ENCODE measurements at places on chromosomes 1 and 21.
A peak's percentile ranks its signal among the peaks of the same experiment; 100 is the strongest.

DNA sequence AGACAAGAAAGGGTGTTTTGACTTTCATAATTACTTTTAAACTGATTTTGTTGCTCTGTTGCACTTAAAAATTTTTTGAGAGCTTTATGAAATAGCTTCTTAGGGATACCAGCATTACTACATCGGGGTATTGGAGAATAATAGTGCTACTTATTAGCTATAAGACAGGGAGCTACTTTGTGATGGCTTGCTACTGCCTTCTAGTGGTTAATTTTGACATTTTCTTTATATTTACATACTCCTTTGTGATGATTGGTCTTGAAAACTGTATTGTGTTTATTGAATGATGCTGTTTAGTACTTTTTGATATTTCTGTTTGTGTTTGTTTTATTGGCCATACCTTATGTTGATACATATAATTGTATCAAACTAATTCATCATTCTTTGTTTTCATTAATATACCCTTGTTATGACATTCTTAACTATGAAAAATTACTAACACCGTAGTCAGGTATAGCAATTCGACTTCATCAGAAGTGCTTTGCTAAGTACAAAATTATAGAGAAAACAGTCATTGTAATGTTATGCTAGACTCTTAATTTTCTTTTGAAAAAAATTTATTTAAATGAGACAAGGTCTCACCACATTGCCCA lies 85.5 kb downstream of the CLIC4 start:
- DNase-seq, result peak; percentile 60

- DNase-seq, result no peak
Measured at GRCh38 chr1:163444665-163445064, 122.9 kb downstream of the NUF2 start.

DNA sequence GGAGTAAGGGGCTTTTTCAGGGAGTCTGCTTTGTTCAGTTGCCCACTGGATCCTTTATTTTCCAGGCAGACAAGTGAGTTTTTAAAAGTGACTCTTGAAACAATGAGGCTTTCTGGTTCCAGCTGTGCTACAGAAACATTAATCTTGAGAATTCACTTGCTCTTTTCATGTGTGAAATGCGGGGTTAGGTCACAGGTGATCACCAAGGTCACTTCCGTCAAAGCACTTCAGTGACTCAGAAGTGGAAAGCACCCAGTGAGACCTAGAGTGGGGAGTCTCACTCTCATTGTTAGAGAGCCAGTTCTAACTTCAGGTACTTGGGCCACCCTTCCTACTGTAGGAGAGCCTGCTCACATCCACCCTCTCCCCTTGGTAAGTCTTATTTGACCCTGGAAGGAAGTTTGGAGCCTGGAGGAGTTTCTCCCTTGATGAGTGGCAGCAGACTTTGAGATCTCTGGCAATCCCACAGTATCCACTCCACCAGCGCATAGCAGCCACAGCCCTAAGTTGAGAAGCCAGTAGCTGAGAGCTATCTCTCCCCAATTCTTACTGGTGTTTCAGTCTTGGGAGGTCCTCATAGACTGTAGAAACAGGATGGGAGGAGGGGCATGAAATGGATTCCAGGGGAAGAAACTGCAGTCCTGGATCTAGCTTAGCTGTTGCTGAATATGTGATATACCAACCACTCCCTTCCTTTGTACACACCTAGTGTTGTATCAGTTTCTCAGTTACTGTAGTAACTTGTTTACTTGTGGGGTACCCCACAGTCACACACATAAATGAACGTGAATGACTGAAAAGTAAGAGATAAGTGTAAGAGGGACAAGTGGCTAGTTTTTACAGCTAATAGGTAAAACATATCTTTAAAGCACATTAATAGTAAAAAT lies 3.1 kb downstream of the TACSTD2 start:
- DNase-seq, result no peak

GRCh38 chr1:3593745-3594144 lies 17.6 kb downstream of the MEGF6 start:
- no peak for DNase-seq

DNA sequence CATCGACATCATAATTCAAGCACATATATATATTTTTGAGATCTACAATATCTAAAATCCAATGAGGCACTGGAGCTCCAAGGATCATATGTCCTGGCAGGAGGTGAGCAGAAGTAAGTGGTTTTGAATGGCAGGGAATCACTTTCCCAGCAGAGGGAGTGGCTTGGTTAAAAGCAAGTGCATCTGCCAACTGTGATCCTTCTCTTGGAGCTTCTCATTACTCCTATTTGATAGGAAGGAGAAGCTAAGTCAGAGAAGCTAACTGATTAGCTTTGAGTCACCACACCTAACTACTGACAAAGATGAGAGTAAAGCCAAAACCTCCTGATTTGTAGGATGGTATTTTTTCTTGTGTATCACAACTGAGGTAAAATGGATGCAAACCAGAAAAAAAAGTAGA lies 55.0 kb downstream of the ALG14 start:
- DNase-seq, result no peak

DNA sequence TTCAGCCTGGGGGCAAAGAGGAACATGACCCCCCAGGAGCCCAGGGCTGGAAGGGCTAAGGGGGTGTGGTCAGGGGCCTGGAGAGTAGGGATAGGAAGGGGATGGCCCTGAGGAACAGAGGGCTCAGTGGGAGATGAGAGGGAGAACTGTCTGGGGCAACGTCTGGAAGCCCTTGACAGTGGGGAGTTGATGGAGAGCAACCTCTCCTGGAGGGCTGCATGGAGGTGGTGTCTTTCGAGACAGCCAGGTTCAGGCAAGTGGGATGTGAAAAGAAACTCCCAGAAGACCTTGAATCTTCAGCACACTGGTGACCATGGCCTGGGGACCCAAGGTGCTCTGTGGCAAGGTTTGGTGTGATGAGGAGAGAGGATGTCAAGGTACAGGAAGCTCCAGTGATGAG lies 54.2 kb upstream of the RUNX3 start:
- no peak for DNase-seq

- DNase-seq, result no peak
Measured at GRCh38 chr1:76390456-76390855, 315.9 kb downstream of the ST6GALNAC3 start.

DNA sequence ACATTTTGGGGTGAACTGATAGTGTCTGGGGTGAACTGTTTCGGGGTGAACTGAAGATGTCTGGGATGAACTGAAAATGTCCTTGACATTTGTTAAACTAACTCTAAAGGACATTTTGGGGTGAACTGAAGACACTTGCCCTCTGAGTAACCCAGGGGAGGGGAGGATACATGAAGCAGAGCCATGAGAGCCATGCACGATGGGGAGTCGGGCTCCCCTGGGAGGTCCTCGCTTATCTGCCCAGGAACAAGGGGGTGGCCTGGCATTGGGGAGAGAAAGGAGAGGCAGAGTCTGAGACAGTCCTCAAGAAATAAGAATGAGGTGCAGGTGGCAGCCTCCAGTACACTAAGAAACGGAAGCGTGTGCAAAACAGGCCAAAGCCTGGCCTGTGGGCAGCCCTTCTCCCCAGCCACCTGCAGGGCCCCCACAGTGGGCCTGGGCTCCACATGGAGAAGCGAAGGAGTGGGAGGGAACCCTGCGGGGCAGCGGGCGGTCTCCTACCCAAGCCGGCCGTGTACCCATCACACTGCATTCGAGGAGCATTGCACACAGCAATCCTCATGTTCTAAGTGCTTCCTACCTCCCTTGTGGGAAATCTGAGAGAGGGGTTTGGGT lies 24.2 kb downstream of the RSPH1 start:
- DNase-seq, result no peak

GRCh38 chr1:31755850-31756492 lies 8.2 kb downstream of the ADGRB2 start:
- DNase-seq, result no peak

DNA sequence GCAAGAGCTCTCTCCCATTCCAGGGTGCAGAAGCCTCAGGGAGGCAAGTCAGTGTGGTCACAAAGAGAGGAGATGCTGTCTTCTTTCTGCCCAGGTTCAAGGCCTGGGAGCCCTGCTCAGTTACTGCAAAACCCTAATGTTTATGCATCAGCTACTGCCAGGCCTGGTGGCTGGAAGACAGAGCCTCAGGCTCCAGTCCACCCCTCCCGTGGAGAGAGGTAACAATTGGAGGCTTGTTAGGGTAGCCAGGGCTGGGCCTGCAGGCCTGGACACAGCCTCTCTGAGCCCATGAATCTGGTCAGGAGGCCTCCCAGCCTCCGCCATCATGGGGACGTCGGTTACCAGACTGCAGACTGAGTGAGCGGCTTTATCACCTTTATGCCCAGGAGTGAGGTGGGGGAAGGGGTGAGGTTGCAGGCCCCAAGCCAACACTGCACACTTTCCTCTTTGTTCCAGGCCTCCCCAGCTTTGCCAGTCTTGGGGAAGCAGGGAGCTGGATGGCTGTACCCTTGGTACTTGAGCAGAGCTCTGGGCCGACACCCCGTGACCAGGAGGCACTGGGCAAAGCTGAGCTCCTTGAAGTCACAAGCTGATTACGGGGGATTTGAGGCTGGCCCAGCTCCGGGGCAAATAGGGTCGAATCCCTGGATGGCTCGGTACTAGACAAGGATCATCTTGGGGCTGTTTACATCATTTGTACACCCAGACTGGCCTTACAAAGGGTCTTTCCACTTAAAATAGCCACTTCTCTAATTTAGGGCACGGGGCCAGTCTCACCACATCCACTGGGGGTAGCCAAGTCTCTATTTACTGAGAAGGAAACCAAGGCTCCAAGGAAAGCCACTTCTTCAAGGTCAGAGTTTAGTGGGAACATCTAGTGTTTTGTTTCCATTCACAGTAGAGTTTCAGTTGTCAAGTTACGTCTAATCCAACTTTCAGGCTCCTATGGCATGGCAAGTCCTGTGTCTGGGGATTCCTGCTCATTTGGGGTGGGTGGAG lies 5.2 kb downstream of the SLC2A1 start:
- no peak for DNase-seq

- DNase-seq, result no peak
Measured at GRCh38 chr1:64499966-64500365, 30.0 kb downstream of the CACHD1 start.

DNA sequence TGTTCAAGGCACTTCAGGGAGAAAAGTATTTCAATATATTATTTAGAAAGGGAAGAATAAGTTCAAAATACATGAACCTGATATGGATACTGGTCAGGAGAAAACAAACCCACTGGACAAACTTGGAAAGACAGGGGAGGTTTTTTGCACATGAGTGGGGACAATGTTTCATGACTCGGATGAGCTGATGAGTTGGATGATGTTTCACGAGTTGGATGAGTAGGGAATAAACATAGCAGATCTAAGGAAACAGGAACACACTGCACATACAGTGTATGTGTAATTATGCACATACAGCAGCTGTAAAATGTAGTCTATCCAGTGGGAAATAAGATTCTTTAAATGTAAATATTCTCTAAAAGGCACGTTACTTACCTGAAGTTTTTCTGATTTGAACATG lies 682.9 kb upstream of the ADAMTS5 start:
- DNase-seq, result no peak

DNA sequence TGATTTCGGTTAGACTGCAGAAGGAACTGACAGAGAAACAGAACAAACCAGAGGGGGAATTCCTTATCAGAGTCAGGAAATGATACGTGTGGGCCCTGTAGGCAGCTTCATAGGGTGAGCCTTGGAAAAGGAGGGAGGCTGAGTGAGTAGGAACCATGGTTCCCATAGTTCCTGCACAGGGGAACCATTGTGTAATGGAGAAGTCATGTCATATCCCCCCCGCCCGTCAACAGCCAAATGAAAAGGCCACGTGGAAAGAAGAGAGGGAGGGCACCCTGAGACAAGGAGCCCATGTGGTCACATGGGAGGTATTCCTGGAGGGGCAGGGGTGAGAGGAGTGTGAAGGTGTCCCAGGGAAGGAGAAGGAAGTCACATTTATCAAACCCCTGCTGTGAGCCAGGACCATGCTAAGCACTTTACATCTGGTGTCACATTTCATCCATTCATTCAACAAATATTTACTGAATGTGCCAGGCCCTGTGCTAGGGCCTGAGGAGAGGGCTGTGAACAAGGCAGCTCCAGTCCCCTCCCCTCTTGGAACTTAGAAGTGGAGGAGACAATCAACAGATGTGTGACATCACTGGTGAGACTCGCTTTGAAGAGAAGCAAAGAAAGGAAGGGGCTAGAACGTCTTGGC lies 15.7 kb upstream of the FGR start:
- DNase-seq, result no peak

GRCh38 chr1:925561-926421 lies 2.1 kb downstream of the SAMD11 start:
- peak; percentile 53 for DNase-seq

Measured in RPMI8226 (cell line).